ENCODE measurements at places on chromosomes 16 and 17.

DNA sequence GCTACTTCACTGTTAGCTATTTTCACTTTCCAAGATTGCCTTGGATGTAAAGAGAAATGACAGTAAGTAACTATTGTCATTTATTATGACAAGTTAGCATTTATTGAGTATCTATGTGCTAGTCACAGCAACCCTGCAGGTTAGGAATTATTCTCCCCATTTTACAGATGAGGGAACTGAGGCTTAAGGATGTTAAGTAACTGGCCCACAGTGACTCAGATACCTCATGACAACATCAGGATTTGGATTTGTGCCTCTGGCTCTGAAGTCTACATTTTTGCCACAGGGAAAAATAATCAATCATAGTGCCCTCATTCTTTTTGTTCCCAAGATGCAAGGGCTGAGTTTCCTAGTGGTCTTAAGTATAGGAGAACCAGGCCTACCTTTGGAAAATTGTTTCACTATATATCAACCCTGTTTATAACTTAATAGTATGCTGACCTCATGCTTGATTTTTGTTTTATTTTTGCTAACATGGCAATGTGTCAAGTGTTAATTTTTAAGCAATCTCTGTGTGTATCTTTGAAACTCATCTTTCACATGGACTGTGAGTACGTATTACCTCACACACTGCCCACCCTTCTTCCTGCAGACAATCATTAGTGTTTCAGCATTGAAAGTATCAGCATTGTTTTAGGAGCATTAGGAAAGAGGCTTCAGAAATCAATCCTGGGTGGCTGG is 105.0 kb downstream of the TANGO6 start:
- no peak for DNase-seq

GRCh38 chr17:6569370-6570285 is 13.3 kb upstream of the PITPNM3 start:
- no peak for DNase-seq

- no peak for DNase-seq
Measured at GRCh38 chr16:50311891-50312501, 45.6 kb downstream of the ADCY7 start.

- no peak for DNase-seq
Measured at GRCh38 chr17:74272731-74273201, 1.3 kb upstream of the DNAI2 start.

GRCh38 chr16:813204-813915 is 12.8 kb upstream of the GNG13 start:
- no peak for DNase-seq

DNA sequence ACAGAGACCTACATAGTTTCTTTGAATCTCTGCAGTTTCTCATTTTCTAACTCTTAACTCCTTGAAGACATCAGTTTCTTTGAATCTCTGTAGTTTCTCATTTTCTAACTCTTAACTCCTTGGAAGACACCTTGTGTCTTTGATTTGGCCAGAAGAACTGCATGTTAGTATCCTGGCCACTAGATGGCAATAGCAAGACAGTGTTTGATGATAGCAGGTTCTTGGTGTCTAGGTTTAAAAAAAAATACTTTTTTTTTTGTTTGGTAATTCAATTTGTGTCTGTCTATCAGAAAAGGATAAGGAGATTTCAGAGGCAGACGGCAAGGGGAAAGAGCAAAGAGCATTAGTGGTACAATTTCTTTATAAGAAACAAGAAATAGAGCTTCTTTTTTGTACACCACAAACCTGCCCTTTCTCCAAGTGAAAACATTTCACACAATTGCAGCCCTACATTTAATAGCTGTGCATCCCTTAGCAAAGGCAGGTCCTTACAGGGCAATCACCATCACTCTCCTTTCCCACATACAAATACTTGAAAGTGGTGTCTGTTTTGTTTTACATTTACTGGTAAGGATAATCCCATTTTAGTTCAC is 1324.9 kb upstream of the CDH8 start:
- peak; percentile 66 for DNase-seq

DNA sequence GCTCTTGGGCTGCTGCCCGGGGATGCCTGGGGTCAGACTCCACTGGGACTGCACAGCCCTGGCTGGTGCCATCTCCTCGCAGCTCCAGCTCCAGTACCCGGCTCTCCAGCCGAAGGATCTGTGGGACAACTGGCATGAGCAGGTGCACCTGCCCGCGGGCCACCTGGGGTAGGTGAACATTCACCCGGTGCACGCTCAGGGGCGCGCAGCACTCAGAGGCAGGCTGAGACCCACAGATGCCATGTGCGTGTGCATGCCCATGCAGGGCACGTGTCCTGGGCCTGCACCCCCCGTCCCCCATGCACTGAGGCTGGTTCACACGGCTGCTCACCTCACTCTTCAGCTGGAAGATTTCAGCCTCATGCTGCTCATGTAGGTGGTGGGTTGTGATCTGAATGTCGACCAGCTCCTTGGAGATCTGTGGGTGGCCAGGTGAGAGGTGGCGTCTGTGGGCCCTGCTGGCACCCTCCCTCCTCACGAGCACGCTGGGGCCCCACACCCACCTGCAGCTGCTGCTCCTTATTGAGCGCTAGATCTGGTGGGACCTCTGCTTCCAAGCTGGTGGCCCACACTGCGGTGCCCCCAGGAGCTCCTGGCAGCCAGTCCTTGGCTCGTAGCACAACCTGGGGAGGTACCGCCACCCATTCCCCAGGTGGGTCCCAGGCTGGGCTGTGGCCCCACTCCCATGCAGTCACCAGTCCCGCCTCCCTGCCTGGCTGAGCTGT is 618 bp downstream of the CCDC78 start:
- DNase-seq: no peak

GRCh38 chr17:45101883-45102811 is 30.2 kb downstream of the PLCD3 start:
- DNase-seq: no peak

GRCh38 chr17:14452856-14453255 is 152.0 kb downstream of the HS3ST3B1 start:
- no peak for DNase-seq

DNA sequence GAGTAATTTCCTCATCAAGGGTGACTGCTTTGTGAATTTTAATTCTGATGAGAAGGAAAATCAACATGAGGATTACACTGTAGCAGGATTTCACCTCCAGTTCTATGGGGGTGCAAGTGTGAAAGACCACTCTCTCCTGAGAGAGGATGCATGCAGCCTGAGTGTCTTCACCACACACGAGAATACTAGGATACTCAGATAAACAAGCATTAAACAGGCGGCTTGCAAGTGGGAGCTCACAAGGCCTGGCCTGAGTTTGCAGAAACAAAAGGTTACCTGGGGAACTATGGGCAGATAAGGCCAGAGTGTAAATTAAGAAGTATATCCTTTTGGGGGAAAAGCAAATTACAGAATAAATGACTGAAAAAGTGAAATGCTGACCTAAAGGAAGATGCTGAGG is 46.6 kb downstream of the MYH10 start:
- no peak for DNase-seq

GRCh38 chr16:67902831-67903230 is 9.8 kb downstream of the PSKH1 start:
- no peak for DNase-seq

DNA sequence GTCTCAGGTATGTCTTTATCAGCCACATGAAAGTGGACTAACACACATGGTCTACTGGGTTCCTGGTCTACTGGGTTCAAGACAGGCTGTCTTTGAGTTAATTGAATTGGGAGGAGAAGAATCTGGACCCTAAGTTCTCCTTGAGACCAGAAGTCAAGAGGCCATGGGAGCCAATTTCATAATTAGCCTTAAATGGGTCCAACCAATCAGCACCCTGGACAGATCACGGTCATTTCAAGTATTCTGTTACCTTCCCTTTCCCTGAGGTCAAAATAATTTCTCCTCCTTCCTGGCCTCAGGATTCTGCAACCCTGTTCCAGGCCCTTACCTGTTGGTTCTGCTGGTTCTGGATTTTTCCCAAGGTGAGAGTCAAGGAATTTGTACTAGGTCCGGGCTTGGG is 23.8 kb downstream of the OSBPL7 start:
- no peak for DNase-seq

DNA sequence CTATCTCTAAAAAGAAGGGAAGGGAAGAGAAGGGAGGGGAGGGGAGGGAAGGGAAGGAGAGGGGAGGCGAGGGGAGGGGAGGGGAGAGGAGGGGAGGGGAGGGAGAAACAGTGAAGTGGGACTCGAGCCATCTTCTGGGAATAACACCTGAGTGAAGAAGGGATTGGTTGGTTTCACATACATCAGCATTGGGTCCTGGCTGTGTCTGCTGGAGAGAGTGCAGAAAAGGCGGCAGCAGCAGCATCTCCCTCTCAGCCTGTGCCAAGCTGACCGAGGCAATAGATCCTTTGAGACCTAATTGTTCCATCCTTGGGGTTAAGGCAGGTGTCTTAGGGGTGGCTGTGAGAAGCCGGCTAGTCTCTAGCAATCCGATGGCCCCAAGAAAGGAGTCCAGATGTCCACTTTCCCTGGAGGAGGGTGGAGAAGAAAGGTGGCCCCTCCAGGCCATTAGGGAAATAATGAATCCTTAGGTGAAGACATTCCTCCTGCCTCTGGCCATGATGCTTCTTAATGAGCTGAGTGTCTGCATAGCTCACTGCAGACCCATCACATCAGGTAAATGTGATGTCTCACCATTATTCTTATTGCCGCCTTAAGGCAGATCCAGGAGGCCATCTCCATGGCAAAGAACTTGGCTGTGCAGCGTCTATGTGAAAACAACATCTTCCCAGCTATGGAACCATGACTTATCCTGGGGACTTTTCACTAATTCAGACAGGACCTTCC is 71.6 kb downstream of the WIPI1 start:
- DNase-seq: no peak

DNA sequence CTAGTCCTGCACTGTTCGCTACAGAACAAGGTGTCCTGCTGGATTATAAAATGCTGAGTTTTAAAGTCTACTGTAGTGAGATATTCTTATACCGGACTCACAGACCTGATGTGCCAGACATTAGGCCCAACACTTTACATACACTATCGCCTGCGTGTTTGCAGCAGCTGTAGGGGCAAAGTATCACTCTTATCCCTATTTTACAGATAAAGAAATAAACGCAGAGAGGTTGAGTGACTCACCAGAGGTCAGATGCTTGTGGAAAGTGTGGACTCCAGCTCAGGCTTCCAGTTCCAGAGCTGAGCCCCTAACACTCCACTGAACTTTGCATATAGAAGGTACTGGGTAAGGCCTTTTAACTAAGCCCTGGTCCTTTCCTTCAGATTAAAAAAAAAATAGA is 47.4 kb downstream of the PLXDC1 start:
- no peak for DNase-seq

DNA sequence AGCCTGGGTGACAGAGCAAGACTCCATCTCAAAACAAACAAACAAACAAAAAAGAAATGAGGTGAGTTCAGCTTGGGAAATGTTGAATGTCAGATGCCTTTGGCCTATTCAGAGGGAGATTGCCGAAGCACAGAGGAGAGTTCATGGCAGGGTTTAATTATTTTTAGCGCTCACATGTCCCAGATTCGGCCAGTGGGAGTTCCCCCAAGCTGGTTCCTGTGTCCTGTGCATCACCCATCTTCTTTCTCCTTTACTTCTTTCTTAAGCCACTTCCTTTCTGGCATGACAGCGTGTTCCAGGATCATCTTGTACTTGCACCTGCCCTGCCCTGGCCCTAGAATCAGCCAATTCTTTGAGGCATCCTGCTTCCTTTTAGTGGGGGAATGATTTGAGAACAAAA is 9.2 kb downstream of the MPV17L start:
- no peak for DNase-seq

DNA sequence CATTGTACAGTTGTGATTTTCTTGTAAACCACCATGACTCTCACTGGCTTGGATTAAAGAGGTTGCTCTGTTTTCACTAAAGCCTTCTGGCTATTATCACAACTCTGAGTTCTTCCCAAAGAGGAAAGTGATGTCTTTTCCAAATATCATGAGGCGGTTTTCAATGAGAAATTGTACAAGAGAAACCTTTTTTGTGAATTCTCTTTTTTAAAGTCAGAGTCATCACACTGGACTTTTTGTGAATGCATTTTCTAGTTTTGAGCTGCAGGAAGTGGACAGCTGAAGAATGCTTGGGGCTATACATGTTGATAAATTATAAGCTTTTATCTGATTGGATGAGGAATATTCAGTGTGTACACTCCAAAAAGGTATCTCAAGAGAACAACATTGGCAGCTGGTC is 100.2 kb downstream of the PHKB start:
- DNase-seq: no peak

DNA sequence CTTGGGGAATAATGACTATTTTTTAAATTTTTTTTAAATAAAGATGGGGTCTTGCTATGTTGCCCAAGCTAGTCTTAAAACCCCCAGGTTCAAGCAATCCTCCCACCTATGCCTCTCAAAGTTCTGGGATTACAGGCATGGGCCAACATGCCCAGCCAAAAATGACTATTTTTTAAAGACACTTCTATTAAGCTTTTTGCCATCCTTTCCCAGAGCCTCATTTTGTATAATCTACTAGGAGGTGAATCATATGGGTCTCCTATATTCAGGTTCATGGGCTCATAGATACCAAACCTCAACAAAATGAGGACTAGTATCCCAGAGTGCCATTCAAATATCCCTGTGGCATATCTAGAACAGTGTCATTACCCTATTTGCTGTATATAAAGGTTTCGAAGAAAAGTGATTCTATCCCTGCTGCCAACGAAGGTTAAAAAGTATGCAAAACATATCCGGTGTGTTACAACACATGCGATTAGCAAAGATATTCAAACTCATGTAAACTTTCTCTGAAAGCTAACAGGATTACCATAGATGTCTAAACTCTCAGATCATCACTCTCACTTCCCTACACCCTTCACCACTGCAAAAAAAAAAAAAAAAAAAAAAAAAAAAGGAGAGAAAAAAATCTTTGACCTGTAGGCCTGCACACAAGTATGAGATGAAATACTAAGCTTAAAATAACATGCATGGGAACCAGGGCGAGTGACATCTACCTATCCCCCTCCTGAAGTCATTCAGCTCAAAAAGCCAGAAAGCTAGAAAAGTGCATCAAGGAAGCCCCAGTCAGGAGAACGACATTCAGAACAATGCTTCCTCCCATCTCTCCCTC is 23.5 kb downstream of the XPO6 start:
- no peak for DNase-seq

- DNase-seq: no peak
Measured at GRCh38 chr17:42288803-42289610, 709 bp downstream of the STAT5A start.

DNA sequence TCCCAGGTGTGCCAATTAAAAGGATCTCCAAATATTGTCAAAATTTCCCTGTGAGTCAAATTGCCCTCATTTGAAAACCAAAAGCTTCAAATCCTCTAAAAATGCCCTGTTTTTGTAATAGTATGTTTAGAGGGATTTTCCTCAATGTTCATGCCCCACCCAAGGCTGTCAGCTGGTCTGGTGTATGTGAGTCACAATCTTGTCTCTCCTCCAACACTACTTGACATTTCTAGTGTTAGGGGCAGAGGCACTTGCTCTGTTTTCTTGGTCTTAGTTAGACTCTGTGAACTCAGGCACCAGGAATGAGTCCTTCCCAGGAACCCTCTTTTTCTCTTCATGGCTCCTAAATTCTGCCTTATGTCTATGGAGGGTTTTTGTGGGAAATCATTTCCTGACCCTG is 634.8 kb downstream of the KCNJ2 start:
- DNase-seq: no peak

Measured in cerebellar cortex (tissue), 1 donor.